DMS 273 treated with DMSO at 0.1 percent for 48 hours (cell line): ENCODE measurements at places on chromosomes 3 and 15.

DNA sequence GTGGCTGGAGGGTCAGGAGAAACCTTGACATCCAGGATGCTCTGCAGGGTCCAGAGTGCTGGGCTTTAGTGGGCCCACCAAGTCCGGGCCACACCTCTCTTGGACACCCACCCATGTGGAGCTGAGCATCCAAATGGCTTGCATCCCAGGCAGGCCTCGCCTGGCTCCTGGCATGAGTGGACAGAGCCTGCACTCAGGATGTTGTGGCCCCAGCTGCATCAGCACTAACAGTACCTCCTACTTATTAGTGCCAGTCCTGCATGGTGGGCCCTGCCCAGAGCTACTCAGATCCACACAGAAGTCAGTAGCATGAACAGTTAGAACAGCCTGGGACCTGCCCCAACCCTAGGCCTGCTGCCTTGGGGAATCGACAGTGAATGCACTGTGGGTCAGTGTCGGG is 42.2 kb upstream of the MRPS22 start:
- DNase-seq: no peak

DNA sequence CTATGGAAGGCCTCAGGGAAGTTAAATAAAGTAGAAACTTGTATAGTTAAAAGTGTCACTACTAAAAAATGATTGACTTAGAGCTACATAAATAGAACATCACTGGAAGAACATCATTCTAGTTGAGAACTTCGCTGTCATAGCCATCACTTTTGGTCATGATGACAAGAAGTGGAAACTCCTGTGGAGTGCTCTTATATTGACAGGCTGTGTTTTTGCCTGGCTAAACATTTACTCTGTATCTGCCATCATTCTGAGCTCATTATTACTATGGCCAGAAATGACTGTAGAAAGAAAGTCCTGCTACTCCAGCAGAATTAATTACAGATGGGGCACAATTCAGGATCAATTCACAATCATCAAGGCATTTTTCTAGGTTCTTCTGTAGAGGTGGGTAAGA is 165.1 kb upstream of the GOLIM4 start:
- no peak for DNase-seq

DNA sequence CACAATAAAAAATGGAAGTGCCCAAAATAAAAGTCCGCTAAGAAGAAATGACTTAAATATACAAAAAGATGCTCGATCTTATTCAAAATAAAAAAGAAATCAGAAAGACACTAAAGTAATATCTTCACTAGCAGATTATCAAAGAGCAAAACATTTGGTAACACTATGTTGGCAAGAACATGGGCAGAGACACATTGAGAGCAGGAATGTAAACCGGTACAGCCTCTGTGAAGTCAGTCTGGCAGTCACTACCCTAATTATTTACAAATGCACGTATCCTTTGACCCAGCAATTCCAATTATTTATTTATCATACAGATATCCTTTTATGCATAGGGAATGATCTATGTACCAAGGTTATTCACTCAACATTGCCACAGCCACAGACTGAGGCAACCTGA is 34.5 kb downstream of the TBL1XR1 start:
- DNase-seq: no peak

GRCh38 chr15:41513506-41514227 is at the start of gene LTK:
LTK (minus strand) TSS chr15:41513827; CDS start chr15:41513709, 118 bp downstream.
- no peak for DNase-seq

GRCh38 chr15:54594115-54594514 is 602.6 kb downstream of the RSL24D1 start:
- DNase-seq: no peak

DNA sequence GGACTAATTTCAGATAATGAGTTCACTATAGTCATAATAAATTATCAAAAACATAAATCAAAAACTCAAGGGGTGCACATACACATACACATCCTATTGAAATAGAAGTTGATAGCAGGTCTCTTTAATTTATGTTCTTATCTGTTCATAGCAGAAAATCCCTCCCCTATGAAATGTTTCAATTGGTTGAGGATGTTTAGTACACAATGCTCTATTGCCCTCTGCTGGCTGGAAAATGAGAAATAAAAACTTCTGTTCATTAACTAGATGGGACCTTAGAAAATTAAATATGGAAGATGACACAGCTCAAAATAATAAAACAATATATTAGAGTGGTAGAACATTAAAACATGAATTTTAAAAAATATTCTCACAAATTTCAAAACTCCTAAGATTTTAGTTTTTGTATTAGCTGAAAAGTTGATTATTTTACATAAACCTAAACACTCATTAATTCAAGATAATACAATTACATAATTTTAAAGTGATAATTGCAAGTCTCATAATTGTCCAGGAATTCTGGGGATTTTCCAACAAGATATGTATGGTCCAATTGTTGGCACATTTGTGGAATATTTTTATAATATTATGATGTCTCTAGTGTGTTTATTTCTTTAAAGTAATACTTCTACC is 735.0 kb downstream of the ROBO1 start:
- no peak for DNase-seq

DNA sequence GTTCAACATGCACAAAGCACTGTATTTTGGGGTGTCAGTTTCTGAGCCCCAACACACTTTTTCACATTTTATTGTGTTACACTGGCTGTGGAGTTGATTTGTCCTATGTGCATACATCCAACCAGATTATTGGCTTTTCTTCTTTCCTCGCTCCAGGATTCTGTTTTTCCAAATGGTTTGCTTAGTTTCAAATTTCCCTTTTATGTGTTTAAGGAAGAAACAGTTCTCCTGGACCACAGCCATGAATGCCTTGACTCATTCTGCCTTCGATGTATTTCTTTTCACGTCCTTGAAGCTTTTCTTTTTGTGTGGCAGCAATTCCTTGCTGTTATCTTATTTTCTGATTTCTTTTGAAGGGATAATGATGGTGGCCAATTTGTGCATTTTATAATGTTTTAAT is 53.8 kb downstream of the CACNA2D3 start:
- no peak for DNase-seq

- no peak for DNase-seq
Measured at GRCh38 chr3:9404680-9405079, 7.3 kb downstream of the SETD5 start.

GRCh38 chr3:11719406-11720303 is 75.9 kb upstream of the VGLL4 start:
- peak; percentile 29 for DNase-seq

DNA sequence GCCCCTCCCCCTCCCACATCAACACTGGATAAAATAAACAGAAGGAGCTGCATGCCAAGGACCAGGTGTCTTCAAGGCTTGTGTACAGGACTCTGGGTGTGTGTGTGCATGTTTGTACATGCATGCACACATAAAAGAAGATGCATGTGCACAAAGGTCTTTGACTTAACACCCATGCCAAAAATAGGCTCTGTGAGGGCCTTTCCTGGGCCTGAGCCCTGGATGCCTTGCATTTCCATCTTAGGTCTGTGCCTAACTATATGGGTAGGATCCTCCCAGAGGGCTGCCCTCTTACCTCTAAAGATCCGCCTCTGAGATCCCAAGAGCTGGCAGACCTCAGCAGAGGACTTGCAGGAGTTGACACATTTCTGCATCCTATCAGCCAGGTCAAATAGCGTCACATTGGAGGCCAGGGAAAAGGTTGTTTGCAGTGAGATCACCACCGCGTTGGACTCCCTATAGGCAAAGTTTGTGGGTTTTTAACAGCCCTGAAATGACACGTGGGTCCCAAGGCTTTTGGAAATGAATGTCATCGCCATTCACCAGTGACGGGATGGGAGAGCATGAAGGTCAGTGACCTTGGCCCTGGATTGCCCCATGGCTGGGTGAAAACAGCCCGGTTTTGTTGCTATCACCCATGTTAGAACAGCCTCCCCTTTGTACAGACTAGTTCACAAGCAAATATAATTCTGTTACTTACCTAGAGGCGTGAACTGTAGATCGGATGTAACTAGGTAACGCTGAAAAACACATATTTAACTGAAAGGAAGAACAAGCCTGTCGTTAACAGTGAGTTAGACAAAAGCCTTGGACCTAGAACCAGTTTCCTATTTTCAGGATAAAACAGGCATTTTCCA is 54.0 kb downstream of the HEG1 start:
- DNase-seq: no peak

- no peak for DNase-seq
Measured at GRCh38 chr15:56471440-56472069, 6.6 kb upstream of the MNS1 start.

DNA sequence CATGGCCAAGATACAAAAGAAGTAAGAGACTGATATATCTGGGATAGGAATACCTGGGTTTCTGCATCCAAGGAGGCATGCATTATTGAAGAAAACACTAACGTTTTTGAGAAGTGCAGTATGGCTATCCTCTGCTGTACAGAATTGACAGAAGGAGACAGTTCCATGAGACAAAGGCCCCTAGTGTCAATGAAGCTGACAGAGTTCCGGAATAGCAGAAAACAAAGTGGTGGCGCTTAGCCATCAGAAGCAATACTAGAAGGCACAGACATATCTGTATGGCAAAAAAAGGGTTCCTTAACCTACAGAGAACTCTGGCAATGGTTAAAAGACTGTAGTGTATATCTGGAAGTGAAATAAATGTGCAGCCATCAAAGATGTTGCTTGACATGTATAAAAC is 77.8 kb downstream of the VGLL3 start:
- no peak for DNase-seq

- peak; percentile 28 for DNase-seq
Measured at GRCh38 chr3:123328851-123329635, 119.8 kb downstream of the ADCY5 start.

- no peak for DNase-seq
Measured at GRCh38 chr15:48370460-48370859, 39.2 kb downstream of the DUT start.

- no peak for DNase-seq
Measured at GRCh38 chr3:141853629-141854168, 22.7 kb upstream of the ATP1B3 start.
